ENCODE measurements at places on chromosomes 5 and 9.

DNA sequence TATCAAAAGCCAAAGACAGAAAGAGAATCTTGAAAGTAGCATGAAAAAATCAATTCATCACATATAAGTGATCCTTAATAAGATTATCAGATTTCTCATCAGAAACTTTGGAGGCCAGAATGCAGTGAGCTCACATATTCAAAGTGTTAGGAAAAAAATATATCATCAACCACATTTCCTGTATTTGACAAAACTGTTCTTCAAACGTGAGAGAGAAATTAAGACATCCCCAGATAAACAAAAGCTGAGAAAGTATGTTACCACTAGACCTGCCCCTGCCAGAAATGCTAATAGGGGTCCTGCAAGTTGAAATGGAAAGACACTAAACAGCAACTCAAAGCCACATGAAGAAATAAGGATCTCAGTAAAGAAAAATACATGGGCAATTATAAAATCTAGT, 29.9 kb downstream of the HACD4 start:
- no peak for DNase-seq

DNA sequence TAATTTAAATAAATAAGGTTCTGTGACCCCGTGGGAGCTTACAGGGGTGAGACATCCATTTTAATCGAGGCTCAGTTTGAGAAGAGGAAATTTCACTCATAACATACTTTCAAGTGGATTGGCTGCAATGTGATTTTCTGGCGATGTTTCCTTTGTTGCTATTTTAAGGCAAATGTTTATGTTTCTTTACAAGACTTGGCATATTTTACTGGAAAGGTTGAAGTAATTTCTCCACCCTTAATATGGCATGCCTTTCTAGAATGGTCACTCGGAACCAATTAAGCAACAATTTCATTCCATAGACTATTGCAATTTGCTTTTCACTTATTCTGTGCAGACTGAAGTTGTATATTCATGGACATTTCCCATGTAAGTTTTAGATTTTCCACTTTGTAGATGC, 438.0 kb upstream of the WWC1 start:
- DNase-seq = no peak

DNA sequence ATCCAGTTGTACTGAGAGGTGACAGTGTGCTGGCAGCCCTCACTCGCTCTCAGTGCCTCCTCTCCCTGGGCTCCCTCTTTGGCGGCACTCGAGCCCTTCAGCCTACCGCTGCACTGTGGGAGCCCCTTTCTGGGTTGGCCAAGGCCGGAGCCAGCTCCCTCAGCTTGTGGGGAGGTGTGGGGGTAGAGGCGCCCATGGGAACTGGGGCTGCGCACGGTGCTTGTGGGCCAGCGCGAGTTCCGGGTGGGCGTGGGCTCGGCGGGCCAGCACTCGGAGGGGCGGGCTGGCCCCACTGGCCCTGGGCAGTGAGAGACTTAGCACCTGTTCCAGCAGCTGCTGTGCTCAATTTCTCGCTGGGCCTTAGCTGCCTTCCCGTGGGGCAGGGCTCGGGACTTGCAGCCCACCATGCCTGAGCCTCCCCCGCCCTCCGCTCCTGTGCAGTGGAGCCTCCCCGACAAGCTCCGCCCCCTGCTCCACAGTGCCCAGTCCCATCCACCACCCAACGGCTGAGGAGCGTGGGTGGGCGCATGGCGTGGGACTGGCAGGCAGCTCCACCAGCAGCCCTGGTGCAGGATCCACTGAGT, 342.2 kb upstream of the ZNF608 start:
- DNase-seq = no peak

GRCh38 chr5:144712090-144712489, 541.4 kb downstream of the KCTD16 start:
- no peak for DNase-seq

- no peak for DNase-seq
These were observed 1.4 kb upstream of the FTMT start for GRCh38 chr5:121850272-121850671.

DNA sequence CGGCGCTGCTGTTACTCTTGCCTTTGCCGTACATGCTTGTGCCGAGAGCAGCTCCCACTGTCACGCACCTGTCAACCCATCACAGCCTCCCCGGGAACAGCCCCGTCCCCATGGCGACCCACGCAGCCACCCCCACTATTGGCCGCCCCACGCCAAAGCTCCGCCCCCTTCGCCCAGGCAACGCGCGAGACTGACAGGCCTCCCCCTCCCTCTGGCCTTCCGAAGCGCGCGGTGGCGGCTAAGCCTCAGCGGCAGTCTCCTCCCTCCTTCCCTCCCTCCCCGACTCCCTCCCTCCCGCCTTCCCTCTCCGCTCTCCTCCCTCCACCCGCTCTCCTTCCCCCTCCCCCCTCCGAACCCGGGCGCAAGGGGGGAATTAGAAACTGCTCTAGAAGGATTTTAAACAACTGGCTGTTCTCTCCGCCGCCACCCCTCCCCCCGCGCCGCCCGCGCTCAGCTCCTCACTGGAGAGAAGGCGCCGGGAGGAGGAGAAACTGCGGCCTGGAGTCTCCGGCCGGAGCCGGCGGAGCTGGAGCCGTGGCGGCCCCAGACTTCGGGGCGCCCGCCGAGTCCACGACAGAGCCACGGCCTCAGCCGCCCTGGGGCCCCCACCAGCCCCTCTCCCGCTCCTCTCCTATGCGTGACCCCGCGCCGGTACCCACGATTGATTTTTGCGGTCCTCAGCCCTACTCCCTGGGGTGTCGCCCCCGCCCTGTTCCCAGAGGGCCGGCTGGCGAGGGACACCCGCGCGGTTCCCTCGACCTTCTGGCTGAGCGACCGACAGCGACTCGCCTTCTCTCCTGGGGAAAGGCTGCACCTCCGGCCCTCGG, at the start of gene SSBP2:
Gene SSBP2 (minus strand): TSS at position 89 of the 827 bp plus-strand sequence. CDS start 55 bp downstream, at position 34.
- DNase-seq = peak; percentile 99

GRCh38 chr5:94024101-94024500, 282.7 kb upstream of the POU5F2 start:
- no peak for DNase-seq

- peak; percentile 27 for DNase-seq
These were observed 289.7 kb upstream of the SEMA6A start for GRCh38 chr5:116864157-116864837.

GRCh38 chr5:14760548-14761002, 96.1 kb downstream of the OTULIN start:
- no peak for DNase-seq

DNA sequence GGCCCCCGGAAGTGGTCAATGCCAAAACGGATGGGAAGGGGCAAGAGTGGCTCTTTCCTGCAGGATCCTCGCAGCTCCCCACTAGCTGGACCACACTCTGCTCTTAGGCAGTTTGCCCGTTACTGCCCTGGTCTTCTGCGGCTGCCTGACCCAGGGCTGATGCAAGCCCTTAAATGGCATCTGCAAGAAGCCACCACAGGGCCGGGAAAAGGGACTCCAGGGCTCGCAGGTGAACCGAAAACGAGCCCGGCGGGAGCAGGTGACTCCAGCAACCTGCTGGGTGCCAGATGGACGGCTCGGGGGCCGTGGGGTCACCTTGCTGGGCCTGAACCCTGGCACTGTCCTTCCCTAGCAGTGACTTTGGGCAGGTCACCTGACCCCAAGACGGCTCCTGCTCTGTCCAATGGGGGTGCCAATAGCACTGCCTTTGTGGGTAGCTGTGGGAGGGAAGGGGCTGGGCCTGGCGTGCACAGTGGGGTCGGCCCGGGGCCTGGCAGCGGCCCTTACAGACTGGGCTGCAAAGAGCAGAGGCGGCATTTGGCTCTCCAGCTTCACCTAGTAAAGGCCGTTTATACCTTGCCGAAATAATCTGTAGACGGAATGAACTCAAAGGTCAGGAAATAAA, 1.3 kb downstream of the TMEM250 start:
- no peak for DNase-seq

Data from hippocampal formation (tissue), 2 donors.